ENCODE measurements at places on chromosomes 3 and 15.
A peak's percentile ranks its signal among the peaks of the same experiment; 100 is the strongest.

DNA sequence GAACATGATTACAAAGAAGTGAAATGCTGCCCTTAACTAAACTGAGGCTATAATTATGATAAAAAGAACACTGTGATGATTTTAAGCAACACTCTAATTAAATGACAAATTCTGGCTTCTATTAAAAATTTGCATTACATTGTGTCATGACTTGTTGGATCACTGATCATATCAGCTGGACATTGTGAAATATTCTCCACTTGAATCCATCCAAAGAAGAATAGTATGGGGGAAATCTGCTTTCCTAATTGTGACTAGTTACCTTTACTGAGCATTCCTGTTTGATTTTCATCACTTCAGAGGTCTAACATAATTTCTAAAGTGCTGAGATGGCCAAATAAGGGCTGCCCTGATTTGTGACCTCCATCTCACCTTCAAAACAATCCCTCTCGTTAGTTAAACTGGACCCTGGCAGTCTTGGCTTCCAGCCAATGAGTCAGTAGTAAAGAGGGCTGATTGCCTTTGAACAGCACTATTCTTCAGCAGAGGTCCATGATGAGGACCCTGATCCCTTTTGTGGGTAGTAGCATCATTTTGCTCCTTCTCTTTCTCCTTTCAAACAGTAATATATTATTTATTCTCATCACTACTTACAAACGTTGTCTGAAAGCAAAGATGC, 53.5 kb upstream of the LEKR1 start:
- no peak overlapping the region for H3K4me3 ChIP-seq
- no peak for DNase-seq
- no peaks in the 10 kb centered on the region for H3K36me3 ChIP-seq
- H3K4me1 ChIP-seq = no peaks in the 10 kb centered on the region
- H3K27me3 ChIP-seq = no peaks in the 10 kb centered on the region

- H3K36me3 ChIP-seq = no peaks in the 10 kb centered on the region
- H3K4me1 ChIP-seq = no peaks in the 10 kb centered on the region
- H3K27ac ChIP-seq = no peak overlapping the region
- H3K27me3 ChIP-seq = no peaks in the 10 kb centered on the region
- DNase-seq = no peak
- no peak overlapping the region for H3K4me3 ChIP-seq
These were observed 314.2 kb downstream of the NTRK3 start for GRCh38 chr15:87942316-87942715.

- no peak for DNase-seq
- H3K4me3 ChIP-seq = no peak overlapping the region
- H3K4me1 ChIP-seq = no peaks in the 10 kb centered on the region
- no peak overlapping the region for H3K27ac ChIP-seq
- no peaks in the 10 kb centered on the region for H3K36me3 ChIP-seq
These were observed 94.3 kb upstream of the TRPM1 start for GRCh38 chr15:31195871-31196270.

- no peaks in the 10 kb centered on the region for H3K4me1 ChIP-seq
- no peak for DNase-seq
- no peaks in the 10 kb centered on the region for H3K36me3 ChIP-seq
- no peak overlapping the region for H3K4me3 ChIP-seq
- H3K27ac ChIP-seq = no peak overlapping the region
These were observed 73.6 kb upstream of the NSMCE3 start for GRCh38 chr15:29343229-29343628.

- no peak overlapping the region for H3K27ac ChIP-seq
- no peaks in the 10 kb centered on the region for H3K27me3 ChIP-seq
- H3K36me3 ChIP-seq = no peaks in the 10 kb centered on the region
- H3K4me3 ChIP-seq = no peak overlapping the region
- H3K4me1 ChIP-seq = peaks cover 3% of the 10 kb centered on the region
These were observed 6.0 kb upstream of the HACD2 start for GRCh38 chr3:123590685-123591450.

DNA sequence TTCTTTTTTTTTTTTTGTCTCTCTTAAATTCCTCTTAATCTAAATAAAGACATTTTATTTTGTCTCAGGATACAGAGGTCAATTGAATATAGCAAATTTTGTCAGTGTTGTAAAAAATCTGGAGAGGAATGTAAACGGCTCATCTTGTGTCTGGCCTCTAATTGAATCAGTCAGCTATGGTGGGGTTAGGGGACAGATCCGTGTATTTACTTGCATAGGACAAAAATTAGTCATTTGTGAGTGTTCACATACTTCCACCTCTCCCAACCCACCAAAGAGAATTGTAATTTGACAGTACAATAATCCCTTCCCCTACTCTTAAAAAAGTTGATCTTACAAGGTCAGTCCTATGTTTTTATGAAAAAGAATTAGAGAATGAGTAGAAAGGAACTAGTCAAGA, 18.3 kb downstream of the PPARG start:
- no peak overlapping the region for H3K27ac ChIP-seq
- no peak overlapping the region for H3K4me3 ChIP-seq
- no peaks in the 10 kb centered on the region for H3K4me1 ChIP-seq
- DNase-seq = no peak

DNA sequence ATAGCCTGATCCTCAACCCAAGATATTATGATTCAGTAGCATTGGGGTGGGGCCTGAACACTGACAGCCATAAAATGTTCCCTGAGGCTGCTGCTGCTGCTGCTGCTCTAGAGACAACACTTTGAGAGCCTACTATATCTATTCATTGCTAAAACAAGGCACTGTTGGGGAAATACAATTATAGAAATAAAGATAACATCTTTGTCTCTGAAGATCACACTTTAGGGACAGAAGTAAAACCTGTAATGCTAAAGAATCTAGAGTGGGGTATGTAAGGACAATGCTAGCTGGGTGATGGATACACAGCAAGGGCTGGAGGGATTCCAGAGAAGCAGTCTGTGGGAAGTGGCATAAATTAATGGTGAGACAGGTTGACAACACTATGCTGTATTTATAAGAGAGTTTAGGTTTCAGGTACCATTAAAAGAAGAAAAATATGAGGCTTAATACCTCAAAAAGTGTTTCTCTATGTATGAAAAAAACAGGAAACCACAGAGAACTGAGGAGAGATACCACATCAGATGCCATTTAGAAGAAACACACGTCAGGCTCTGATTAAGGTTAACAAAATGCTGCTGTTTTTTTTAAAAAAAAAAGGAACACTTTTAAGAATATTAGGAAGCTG, 115.9 kb downstream of the CBLB start:
- no peak overlapping the region for H3K27ac ChIP-seq
- H3K4me1 ChIP-seq = peaks cover 9% of the 10 kb centered on the region
- H3K27me3 ChIP-seq = no peaks in the 10 kb centered on the region
- H3K4me3 ChIP-seq = no peak overlapping the region
- no peaks in the 10 kb centered on the region for H3K36me3 ChIP-seq

DNA sequence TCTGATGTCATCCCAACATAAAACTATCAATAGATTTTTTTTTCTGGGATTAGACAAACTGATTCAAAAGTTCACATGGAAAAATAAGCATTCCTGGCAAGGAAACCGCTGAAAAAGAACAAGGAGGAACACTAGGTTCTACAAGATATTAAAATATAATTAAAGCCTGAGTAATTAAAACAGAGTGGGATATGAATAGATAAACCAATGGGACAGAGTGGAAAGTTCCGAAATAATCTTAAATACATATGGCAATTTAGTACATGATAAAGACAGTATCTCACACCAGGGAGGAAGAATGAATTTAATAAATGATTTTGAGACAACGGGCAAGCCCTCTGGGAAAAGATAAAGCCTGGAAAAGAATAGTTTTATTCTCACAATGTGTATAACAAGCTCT, 4.7 kb downstream of the GLDN start:
- no peaks in the 10 kb centered on the region for H3K36me3 ChIP-seq
- peaks cover 3% of the 10 kb centered on the region for H3K27me3 ChIP-seq
- H3K4me3 ChIP-seq = no peak overlapping the region
- H3K27ac ChIP-seq = no peak overlapping the region
- no peaks in the 10 kb centered on the region for H3K4me1 ChIP-seq

- no peak overlapping the region for H3K4me3 ChIP-seq
- H3K4me1 ChIP-seq = no peaks in the 10 kb centered on the region
- H3K27me3 ChIP-seq = no peaks in the 10 kb centered on the region
- H3K36me3 ChIP-seq = no peaks in the 10 kb centered on the region
- H3K27ac ChIP-seq = no peak overlapping the region
These were observed 51.2 kb downstream of the CFAP20DC start for GRCh38 chr3:58998476-58999117.

DNA sequence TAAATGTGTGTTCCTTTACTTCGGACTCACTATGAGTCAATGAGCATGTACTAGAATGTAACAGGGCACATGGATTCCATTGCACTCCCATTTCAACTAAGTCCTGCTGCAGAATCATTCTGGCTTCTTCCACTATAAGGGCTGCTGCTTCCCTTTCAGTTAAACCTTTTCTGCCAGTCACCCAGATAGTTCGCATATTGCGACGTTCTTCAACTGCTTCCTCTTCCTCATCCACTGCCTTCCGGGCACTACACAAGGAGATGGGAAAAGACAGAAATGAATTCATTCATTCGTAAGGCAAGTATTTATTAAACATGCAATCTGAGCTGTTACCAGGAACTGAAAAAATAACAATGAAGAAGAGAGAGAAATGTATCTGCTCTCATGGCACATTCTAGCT, 55.6 kb downstream of the POLQ start:
- H3K36me3 ChIP-seq = no peaks in the 10 kb centered on the region
- H3K27ac ChIP-seq = no peak overlapping the region
- no peak overlapping the region for H3K4me3 ChIP-seq
- no peaks in the 10 kb centered on the region for H3K4me1 ChIP-seq
- no peak for DNase-seq
- H3K27me3 ChIP-seq = no peaks in the 10 kb centered on the region

DNA sequence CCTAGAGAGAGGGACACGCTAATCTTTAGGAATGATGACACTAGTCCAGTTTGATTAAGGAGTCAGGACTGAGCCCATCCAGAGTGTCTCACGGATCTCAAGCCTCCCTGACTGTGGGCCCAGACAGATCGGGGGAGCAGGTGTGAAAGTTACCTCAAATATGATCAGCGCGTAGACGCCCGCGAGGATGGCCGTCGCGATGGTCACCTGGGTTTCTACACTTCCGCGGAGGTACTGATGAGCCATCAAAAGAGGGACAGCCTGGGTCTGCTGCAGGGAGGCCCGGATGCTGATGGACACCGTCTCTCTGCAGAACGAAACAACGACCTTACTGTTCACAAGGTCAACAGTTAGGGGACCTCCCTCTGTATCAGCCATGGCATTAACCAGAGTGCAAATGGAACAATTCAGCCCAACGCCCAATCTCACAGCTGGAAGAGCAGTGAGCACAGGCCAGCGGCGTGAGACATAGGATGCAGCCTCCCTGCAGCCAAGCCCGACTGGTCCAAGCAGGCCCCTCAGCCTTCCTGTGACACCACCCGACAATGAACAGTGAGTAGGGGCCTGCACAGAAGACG, 84.4 kb downstream of the OCA2 start:
- H3K36me3 ChIP-seq = no peaks in the 10 kb centered on the region
- no peak overlapping the region for H3K4me3 ChIP-seq
- H3K4me1 ChIP-seq = no peaks in the 10 kb centered on the region

- no peaks in the 10 kb centered on the region for H3K4me1 ChIP-seq
- no peaks in the 10 kb centered on the region for H3K36me3 ChIP-seq
- H3K27ac ChIP-seq = no peak overlapping the region
- H3K4me3 ChIP-seq = no peak overlapping the region
These were observed 54.5 kb upstream of the GOLGA6B start for GRCh38 chr15:72599855-72600464.

DNA sequence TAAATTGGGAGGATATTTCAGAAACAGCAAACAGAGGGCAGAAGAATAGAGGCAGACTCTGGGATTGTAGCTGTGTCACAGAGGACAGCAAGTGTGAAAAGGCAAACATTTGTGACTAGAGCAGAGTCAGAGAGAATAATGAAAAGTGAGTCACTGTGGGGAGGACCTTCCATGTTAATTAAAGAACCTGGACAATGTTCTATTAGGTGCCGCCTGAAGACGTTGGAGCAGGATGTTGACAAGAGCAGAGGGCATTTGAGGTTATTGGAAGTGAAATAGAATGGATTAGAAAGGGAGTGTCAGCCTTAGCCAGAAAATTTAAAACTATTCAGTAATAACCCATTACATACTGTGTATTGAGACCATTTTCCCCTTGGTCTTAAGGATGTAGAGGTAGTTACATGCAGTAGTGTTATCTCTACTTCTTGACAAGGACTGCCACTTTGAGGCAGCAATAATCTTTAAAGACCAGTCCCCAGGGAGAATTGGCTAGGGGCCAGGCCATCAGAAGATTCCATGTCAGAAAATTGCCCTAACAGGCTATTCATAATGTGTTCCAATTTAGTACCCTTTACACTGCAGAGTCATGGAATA, 5.8 kb downstream of the ACKR2 start:
- H3K27me3 ChIP-seq = no peaks in the 10 kb centered on the region
- H3K4me3 ChIP-seq = no peak overlapping the region
- peak overlapping the region; percentile 24 for H3K27ac ChIP-seq
- H3K4me1 ChIP-seq = peaks cover 10% of the 10 kb centered on the region
- DNase-seq = peak; percentile 86
- H3K36me3 ChIP-seq = no peaks in the 10 kb centered on the region

- no peaks in the 10 kb centered on the region for H3K27me3 ChIP-seq
- DNase-seq = no peak
- H3K4me1 ChIP-seq = no peaks in the 10 kb centered on the region
- H3K36me3 ChIP-seq = no peaks in the 10 kb centered on the region
These were observed 84.6 kb downstream of the FILIP1L start for GRCh38 chr3:100029689-100030088.

DNA sequence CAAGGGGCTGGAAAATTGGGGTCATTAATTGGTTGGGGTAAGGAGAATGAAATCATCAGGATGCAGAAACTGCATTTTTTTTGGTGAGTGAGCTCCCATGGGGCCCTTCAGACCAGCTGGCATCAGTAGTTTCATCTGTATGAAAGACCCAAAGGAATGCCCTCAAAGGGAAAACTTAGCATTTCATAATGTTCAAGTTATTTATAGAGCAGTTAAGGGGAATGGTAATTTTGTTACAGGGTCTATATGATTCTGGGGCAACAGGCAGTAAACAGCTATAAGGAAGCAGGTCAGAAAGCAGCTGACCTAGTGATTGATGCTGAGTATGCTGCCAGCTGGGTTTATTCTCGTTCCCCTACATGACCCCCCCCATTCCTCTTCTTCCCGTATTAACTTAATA, 448.9 kb downstream of the OCA2 start:
- no peak for DNase-seq
- H3K27ac ChIP-seq = no peak overlapping the region
- no peaks in the 10 kb centered on the region for H3K36me3 ChIP-seq
- no peaks in the 10 kb centered on the region for H3K27me3 ChIP-seq
- no peaks in the 10 kb centered on the region for H3K4me1 ChIP-seq

GRCh38 chr3:32292085-32292796, 53.8 kb downstream of the CMTM8 start:
- H3K27ac ChIP-seq = no peak overlapping the region
- H3K36me3 ChIP-seq = no peaks in the 10 kb centered on the region
- DNase-seq = peak; percentile 31
- H3K27me3 ChIP-seq = no peaks in the 10 kb centered on the region
- no peak overlapping the region for H3K4me3 ChIP-seq
